ENCODE measurements at places on chromosomes 5 and 9.
A peak's percentile ranks its signal among the peaks of the same experiment; 100 is the strongest.

DNA sequence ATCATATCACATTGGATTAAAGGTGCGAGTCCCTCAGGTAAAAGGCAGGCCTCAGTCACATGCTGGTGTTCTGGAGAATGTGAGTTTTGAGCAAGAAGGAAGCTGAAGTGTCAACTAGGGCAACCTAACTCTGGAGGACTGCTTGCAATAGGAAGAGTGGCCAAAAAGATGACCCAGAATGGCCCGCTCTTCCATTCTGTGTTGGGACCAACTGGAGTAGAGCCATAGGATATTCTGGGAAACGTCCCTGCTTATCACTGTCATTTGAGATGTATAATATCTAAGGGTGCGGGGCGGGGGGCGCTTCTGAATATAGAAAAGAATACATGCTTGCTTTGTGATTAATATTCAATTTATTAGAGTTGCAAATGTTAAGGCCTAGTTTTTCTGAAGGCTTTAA lies 7.1 kb upstream of the TRIM7 start:
- DNase-seq, result no peak

DNA sequence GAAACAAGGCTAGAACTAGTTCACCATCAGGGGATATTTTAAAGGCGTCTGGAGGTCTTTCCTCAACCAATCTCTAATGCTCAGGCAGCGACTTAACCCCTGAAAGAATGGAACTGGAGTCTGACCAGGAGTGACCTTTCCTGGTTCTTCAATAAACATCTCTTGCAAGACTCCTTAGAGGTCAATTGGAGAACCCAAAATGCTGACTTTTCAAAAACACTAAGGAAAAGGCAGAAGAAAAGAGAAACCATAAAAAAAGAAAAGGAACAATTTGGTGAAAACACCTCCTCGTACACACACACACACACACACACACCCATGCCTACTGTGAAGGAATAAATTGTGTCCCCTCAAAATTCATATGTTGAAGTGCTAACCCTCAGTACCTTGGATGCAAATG lies 12.3 kb downstream of the TIMD4 start:
- no peak for DNase-seq

DNA sequence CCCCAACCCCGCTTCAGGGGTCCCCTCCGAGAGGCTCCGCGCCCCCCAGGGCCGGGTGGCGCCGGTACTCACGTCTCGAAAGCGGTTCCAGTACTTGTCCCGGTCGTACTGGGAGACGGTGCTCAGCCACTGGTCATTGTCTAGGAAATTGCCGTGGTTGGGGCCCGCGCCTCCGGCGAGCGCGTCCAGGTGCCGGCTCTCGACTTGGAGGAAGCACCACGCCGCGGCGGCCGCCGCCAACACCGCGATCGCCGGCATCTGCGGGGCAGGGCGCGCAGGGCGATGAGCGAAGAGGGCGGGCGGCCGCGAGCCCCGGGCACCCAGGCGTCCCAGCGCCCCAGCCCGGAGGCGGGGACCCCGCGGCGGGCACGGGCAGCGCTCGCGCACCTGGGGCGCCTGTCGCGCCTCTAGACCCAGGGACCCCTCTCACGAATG lies 808 bp downstream of the SPOCK1 start:
- no peak for DNase-seq

DNA sequence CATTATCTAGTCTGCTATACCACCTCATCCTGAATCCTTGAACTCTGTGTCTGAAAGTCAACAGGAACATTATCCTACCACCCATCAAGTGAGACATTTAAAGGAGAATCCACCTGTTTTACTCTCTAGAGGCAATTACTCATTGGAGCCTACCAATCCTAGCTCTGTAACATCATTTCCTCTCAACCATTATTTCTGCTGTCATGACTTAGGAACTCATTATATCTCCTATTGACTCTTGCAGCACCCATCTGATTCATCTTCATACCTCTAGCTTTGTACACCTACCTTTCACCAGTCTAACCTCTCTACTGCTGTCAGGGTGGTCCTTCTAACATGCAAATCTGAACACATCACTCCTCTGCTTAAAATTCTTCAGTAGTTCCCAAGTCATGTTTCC lies 481.5 kb downstream of the NFIB start:
- no peak for DNase-seq

GRCh38 chr9:112925058-112925641 lies 34.5 kb upstream of the SLC46A2 start:
- peak; percentile 12 for DNase-seq

DNA sequence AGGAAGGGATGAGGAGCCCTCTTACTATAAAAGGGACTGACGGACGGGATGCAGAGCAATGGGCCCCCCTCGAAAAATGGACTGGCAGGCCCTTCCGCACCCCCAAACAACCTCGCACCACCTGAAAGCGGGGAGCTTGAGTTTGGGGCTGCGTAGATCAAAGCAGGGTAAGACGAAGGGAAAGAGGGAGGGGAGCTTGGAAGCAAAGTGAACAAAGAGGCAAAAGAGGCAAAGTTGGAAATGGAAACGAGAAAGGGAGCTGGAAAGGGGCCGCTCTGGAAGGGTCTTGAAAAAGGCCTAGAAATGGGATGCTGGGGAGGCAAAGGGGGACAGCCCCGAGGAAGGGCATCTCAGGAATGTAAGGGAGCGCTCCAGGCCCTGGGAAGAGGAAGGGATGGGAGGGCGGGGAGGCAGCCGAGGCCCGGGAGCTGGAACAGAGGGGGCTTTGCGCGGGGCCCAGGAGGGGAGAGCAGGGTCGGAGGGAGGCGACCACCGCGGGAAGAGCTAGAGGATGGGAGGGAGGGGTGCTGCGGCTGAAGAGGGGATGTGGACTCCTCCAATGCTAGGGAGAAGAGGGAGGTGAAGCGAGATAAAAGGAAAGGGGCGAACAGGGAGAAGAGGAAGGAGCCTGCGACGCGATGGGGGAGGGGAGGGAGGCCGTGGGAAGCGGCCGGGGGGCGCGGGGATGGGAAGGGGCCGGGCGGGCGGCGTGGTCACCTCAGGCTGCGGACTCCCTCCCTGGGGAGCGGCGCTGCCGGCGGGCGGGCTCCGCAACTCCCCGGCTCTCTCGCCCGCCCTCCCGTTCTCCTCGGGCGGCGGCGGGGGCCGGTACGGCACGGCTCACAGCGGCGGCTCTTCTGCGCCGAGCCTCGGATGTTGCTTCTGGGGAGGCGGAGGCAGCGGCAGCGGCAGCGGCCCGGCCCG lies 577 bp downstream of the RNF145 start:
- DNase-seq, result no peak

GRCh38 chr5:80437326-80437725 lies 29.5 kb downstream of the ZFYVE16 start:
- no peak for DNase-seq

- DNase-seq, result no peak
Measured at GRCh38 chr5:95984287-95984938, 22.8 kb upstream of the ELL2 start.

DNA sequence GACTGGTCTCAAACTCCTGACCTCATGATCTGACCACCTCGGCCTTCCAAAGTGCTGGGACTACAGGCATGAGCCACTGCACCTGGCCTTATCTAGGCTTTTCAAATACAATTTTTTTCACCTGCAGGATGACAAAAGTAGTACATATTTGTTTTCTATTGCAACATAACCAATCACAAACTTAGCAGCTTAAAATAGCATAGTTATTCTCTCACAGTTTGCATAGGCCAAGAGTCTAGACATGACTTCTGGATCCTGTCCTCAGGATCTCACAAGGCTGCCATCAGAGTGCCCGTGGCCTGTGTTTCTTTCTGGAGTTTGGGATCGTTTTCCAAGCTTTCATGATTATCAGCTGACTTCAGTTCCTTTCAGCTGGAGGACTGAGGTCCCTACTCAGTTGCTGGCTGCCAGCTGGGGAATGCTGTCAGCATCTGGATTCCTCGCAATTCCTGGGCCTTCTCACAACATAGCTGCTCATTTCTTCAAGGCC lies 348.9 kb downstream of the ARHGEF28 start:
- no peak for DNase-seq

GRCh38 chr5:6591671-6592288 lies 41.1 kb downstream of the NSUN2 start:
- no peak for DNase-seq

GRCh38 chr9:108468364-108468763 lies 387.4 kb downstream of the ACTL7B start:
- DNase-seq, result peak; percentile 67

DNA sequence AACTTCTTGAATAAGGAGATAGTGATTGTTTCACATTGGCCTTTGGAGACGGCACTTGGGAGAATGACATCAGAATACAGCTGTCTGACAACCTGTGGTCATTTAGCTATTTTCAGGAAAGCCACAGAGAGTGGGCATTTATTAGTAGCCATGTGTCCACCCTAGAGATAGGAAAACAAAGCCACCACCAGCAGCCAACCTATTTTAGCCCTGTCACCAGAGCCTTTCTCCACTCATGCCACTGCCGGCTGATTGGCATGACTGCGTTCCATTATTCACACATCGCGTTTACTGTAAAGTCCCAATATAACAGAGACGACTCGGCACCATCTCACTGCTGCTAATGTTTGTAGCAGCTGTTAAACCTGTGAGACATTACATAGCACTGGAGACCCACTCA lies 330.1 kb downstream of the NDUFS4 start:
- DNase-seq, result no peak

GRCh38 chr5:98470747-98471146 lies 302.7 kb upstream of the RGMB start:
- DNase-seq, result no peak

- no peak for DNase-seq
Measured at GRCh38 chr5:168916266-168916665, 337.1 kb upstream of the PANK3 start.

- no peak for DNase-seq
Measured at GRCh38 chr5:56552612-56553268, 262.6 kb upstream of the MAP3K1 start.

GRCh38 chr5:113059232-113060040 lies 82.8 kb downstream of the DCP2 start:
- no peak for DNase-seq

- DNase-seq, result no peak
Measured at GRCh38 chr5:151405334-151406160, 41.9 kb upstream of the SLC36A1 start.

DNA sequence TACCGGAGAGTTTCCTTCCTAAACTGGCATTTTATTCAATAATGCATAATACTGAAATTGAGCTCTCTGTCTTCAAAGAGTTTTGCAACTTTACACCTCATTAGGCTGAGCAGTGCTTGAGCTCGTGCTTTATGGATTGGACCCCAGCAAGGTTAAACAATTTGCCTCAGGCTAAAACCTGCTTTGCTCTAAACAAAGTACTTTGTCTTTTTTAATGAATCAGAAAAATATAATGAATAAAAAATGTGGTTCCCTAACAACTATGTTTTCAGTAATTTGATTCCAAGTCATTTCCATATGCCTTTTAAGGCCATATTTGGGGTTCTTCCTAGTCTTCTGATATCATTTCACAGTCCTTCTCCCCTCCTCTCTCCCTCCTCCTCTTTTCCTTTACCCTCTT lies 20.0 kb downstream of the ZNF366 start:
- no peak for DNase-seq

- DNase-seq, result no peak
Measured at GRCh38 chr5:18370531-18370930, 736.3 kb downstream of the TAF11L14 start.

DNA sequence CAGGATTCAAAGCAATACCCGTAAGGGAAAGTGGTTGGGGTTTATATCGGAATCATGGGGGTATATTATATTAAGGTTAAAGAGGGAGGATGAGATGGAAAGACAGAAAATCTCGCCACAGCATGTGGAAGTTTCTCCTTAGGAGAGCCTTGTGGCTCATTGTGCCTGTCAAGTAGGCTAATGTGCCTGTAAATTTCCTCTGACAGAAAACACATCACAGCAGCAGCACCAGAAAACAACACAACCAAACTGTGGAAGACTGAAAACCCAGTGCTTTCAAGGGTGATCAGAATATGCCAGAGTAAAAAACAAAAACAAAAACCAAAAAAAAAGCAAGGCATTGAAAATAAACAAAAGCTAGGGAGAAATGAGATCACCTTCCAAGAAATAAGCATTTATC lies 11.3 kb upstream of the MAN2A1 start:
- no peak for DNase-seq

DNA sequence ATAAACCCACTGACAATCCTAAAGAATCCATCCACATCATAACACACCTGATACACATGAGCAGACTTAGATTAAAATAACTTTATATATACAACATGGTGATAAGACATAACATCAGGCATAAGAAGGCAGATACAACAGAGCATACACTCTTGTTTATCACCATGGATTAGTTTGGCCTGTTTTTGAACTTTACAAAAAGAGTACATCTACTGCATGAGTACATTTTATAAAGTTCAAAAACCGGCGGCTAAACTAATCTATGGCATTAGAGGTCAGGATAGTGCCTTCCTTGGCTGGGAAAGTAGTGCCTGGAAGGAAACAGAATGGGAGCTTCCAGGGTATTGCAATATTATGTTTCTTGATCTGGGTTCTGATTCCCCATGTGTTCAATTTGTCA lies 15.1 kb downstream of the RICTOR start:
- DNase-seq, result no peak

GRCh38 chr9:75889577-75889976 lies 896 bp upstream of the PCSK5 start:
- DNase-seq, result no peak

DNA sequence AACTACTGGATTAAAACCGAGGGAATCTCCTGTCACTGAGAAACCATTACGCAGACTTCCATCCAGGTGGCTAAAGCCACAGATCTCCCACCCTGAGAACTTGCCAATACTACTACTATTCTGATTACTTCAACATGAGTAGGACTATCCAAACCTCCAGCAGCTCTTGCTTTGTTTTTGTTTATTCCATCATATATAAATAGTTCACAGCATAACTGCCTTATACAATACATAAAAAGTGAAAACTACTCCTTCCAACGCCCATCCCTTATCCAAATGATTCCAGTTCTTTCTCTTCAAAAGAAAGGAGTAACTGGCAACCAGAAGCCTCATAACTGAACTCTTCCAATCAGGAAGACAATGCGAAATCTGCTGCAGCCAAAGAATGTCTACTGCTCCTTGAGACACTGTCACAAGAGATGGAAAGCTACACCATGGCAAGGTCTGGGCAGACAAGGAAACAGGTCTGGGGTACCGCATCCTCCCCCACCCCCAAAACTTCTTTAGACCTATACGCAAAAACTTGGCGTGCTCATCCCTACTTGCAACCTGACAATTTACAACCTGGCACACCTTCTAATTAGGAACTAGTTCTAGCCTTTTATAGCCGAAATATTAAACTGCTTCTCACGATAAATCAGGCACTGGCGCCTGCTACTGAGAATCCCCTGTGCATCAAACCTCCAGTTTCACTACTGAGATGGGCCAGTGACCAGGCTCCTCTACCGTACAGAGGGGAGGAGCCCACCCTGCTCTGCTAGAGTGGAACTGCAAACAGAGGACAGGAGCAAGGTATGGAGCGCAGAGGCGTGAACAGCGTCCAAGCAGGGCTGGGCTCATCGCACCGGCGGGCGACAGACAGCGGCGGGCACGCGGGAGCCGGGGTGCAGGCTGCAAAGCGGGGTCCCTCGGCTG lies 986 bp downstream of the PLPP1 start:
- DNase-seq, result peak; percentile 44
